ENCODE measurements at places on chromosomes 2 and 18. TPM values are rescaled to one million over a fixed set of nuclear protein-coding genes. Genes with fewer than 3 reads are reported as not detected.

Gene POTEF
- total RNA-seq: not detected

Gene HOXD12
- not detected for total RNA-seq

Gene TFCP2L1
- total RNA-seq: 0.21 TPM

Gene AP1S3
- total RNA-seq: 9.2 TPM

Gene CNRIP1
- not detected for total RNA-seq

Gene ATP8B1
- total RNA-seq: 0.16 TPM

Gene DSC3
- total RNA-seq: 1.8 TPM

Gene RNF144A
- total RNA-seq: 0.80 TPM

Gene DUSP2
- total RNA-seq: 181 TPM

Gene GALNT14
- 5.6 TPM for total RNA-seq

Gene CDK15
- total RNA-seq: not detected

Gene TLX2
- 5.5 TPM for total RNA-seq

Gene DLX1
- total RNA-seq: not detected

Gene PCGF1
- total RNA-seq: 27.4 TPM

Gene MYL12B
- 195 TPM for total RNA-seq

Gene C2orf49
- total RNA-seq: 13.2 TPM

Gene BARD1
- total RNA-seq: 47.2 TPM

Gene EFR3B
- total RNA-seq: 3.5 TPM

Gene ACVR1
- 0.16 TPM for total RNA-seq

Gene SCN1A
- not detected for total RNA-seq

Gene ZFAND2B
- total RNA-seq: 23.1 TPM

Gene NYAP2
- not detected for total RNA-seq

Gene HRH4
- total RNA-seq: not detected

Gene EGR4
- total RNA-seq: not detected

Gene AQP12A
- total RNA-seq: not detected

Gene DOK6
- total RNA-seq: not detected

All from GM12878 (cell line).